Bronchial epithelial cell (primary cell): ENCODE measurements at places on chromosomes 12 and 14. TPM values are rescaled to one million over a fixed set of nuclear protein-coding genes. Genes with fewer than 3 reads are reported as not detected.
A peak's percentile ranks its signal among the peaks of the same experiment; 100 is the strongest.

GRCh38 chr14:76881348-76881747 lies 55.1 kb downstream of the LRRC74A start:
- DNase-seq: no peak

GRCh38 chr12:103952497-103952896 lies 13.2 kb upstream of the TDG start:
- no peak for DNase-seq

DNA sequence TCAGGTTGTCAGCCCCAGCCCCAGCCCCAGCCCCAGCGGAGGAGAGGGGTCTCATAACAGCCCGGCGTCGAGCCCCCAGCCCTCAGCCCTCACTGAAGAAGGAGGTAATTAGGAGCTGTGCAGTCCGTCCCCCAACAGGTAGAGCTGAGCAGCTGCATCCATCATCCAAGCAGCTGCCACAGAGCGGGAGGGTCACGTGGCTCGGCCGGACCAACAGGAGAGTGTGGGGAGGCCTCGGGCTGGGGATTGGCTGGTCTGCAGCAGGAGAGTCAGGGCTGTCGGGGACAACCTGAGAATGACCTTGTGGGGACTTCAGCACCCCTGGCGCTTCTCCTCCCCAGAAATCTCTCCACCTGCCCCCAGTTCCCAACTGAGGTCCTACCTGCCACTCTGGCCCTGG lies 29.6 kb downstream of the SMUG1 start:
- peak; percentile 13 for DNase-seq

DNA sequence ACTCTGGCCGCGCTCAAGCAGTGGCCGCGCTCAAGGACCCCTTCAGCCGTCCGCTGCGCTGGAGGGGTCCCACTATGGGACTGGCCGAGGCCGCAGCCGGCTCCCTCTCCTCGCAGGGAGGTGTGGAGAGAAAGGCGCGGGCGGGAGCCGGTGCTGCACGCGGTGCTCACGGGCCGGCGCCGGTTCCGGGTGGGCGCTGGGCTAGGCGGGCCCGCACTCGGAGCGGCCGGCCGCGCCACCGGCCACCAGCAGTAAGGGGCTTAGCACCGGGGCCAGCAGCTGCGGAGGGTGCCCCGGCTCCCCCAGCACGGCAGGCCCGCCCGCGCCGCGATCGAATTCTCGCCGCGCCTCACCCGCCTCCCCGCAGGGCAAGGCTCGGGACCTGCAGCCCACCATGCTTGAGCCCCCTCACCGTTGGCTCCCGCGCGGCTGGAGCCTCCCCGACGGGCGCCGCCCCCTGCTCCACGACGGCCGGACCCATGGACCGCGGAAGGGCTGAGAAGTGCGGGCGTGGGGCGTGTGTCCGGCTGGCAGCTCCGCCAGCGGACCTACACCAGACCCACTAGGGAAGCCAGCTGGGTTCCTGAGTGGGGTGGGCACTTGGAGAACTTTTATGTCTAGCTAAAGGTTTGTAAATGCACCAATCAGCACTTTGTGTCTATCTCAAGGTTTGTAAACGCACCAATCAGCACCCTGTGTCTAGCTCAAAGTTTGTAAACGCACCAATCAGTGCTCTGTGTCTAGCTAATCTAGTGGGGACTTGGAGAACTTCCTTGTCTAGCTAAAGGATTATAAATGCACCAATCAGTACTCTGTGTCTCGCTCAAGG lies 49.5 kb downstream of the KLHL28 start:
- no peak for DNase-seq

DNA sequence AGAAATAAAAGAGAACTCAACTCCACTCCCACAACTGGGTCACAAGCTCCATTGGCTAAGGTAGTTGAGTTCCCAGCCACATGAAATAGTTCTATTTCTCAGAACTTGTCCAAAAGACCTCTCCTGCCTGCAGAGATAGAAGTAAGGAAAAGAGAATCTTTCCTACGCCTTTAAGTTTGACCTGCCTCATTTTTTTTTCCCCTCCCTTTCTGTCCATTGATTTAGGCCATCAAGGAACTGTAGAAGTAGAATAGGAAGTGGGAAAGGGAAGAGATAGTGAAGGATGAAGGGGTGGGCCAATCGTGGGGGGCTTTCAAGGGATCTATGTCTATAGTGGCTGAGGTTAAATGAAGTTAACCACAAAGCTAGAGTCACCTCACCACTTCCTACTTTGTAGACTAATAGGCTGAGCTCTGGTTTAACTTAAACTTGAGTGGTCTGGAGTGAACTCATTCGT lies 13.9 kb upstream of the NUDT4 start:
- DNase-seq: no peak

OSBPL8 gene
- total RNA-seq: 63.7 and 80.0 TPM in 2 replicates

BMAL2 gene
- total RNA-seq: 101 and 102 TPM in 2 replicates
